ENCODE measurements at places on chromosomes 11 and 22. TPM values are rescaled to one million over a fixed set of nuclear protein-coding genes. Genes with fewer than 3 reads are reported as not detected.

DNA sequence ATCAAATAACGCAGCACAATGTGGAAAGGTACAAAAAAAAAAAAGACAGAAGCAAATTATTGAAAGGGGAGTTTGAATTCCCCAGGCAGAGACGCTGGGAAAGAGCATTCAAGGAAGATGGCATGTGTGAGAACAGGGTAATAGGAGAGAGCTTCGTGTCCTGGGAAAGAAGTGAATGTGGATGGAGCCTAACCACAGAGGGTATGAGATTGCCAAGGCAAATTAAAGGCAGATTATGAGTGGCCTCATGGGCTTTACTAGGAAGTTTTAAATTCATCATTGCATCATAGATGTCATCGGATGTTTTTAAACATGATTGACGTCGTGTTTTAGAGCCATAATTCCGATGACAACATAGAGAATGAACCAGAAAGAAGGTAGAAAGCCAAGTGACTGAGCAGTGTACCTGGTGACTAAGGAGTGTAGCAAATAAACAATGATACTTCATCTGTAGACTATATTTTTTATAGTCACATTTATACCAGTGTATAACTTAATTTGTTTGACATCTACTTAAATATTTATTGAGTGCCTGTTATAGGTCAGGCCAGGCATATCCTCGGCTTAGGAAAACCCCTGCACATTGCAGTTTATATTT lies 151.4 kb downstream of the MSANTD4 start:
- DNase-seq, result no peak

DNA sequence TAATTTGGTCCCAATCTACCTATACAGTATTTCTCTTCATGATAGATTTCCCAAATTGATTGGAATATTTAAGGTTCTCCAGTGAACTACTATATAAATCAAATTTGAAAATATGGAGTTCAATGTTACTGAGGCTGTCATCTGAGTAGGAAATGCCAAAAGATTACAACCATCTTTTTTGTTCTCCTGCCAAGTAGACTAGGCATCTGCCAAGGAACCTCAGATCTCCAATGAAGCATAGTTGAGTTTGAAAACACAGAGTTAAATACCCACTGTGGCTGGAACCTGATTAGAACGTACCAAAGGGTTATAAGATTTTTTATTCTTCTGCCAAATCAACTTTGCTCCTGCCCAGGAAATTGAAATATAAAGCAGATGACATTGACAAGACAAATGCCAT lies 330.9 kb downstream of the CNTN5 start:
- DNase-seq, result no peak

DNA sequence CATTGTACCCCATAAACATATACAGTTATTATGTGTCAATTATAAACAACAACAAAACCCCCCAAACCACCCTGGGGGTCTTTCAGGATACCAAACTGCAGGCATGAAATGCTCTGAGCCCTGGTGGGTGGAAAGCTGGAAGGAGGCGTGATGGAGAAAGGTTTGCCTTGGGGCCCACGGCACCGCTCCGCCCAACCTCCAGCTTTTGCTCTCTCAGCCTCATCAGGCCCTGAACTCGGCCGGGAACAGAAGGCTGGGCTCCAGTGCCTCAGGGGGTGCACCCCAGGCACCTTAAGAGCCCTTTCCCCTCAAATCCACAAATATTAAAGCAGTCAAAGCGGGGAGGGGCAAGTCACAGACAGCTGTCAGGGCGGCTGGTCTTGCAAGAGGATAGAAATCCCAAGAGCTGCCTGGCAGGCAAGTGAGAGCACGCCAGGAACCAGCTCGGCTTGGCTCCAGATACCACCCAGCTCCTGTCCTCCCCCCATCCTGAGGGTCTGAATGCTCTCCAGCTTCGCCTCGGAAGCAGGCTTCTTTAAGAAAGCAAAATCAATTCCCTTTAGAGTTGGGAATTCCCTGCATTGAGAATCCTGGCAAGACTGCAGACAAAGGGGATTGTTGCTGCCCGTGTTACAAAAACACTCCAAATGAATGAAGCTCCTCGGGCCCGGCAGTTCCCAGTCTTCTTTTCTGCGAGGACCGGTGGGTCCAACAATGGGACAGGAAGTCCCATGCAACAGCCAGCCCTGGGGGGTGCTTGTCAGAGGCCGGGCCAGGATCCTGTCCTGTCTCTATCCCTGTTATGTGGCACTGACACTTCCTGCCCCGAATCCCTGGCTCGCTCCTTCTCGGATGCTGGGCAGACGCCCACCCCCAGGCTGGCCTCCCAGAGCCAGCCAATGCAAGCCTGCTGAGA lies 80.8 kb downstream of the NAT10 start:
- peak; percentile 28 for DNase-seq

Gene UPK2
- not detected for total RNA-seq

Gene OR56A1
- total RNA-seq, result not detected

Gene OR56A5
- total RNA-seq, result not detected

Gene CCDC116
- 0.25 TPM for total RNA-seq

DNA sequence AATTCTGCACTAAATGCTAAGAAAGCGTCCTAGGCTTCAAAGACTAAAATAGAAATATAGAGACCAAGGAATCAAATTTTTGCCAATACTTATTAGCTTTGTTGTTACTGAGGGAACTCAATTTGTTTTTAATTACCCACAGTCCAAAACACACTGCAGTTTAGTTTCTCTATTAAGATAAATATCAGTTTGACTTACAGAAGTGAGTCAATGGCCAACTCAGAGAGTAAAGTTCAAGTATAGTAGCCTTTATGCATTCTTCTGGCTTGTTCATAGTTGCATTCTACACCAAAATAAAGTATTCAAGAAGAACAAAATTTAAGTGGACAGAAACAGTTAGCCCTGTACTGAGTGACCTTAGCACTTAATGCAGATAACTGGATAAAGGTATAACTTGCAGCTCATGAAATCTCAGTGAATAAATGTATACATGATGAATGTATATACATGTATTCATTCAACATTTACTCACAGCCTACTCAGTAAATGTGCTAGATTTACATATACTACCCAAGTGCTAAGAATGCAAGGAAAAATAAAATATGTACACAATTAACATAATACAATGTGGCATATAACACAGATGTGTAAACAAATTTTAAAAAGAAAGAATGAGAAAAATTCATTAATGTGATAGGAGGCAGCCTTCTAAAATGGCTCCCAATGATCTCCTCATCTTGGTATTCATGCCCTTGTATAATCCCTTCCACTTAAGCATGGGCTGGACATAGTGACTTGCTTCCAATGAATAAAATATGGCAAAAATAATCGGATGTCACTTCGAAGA lies 9.7 kb upstream of the RNF141 start:
- DNase-seq, result peak; percentile 48

GRCh38 chr22:38012604-38013072 lies 28.3 kb upstream of the SOX10 start:
- DNase-seq, result peak; percentile 13

- no peak for DNase-seq
Observed at GRCh38 chr11:37907436-37908218, 1309.6 kb upstream of the RAG2 start.

GRCh38 chr11:20261526-20261925 lies 101.3 kb upstream of the DBX1 start:
- peak; percentile 8 for DNase-seq

DNA sequence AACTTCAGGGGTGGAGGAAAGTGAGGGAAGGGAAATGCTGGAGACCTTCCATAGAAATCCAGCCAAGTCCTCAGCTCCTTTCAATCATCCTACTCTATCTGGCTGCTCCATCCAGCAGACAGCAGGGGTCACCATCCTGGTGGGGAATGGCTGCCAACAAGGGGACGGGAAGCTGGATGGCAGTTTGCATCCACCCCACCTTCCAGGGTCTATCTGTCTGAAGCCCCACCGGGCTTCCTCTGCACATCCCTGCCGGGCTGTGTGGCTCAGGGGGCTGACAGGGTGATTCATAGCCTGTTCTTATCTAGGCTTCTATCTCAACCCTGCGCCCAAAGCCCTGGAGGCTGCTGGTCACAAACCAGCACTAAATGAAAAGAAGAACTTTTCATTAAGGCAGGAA lies 1.1 kb downstream of the SYTL2 start:
- DNase-seq, result no peak

Gene YDJC
- 14.6 TPM for total RNA-seq

Gene DENND5A
- total RNA-seq, result 75.8 TPM

DNA sequence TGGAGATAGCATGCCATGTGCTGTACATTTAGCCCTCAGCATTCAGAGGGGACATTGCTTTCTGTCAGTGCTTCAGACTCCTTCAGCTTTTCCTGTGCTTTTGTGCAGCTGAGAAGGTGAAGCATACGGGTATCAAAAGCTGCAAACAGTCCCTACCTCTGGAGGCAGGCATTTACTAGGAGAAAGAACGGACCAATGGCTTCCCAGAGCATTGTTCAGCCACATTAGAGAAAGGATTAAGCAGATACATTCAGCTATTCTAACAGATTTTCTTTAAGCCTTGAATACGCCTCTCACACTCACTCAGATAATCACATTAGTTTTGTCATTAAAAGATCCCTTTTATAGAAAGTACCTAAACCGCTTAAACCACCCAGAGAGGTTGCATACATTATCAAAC lies 80.7 kb upstream of the FAM181B start:
- no peak for DNase-seq

GRCh38 chr22:45758603-45759002 lies 87.0 kb downstream of the ATXN10 start:
- no peak for DNase-seq

Gene ENTHD1
- total RNA-seq, result not detected

GRCh38 chr11:10954184-10954583 lies 96.3 kb upstream of the ZBED5 start:
- no peak for DNase-seq

GRCh38 chr22:38083931-38084631 lies at the start of gene SLC16A8:
SLC16A8 (minus strand) TSS chr22:38084184; CDS start chr22:38082873, 1,311 bp downstream.
- no peak for DNase-seq

DNA sequence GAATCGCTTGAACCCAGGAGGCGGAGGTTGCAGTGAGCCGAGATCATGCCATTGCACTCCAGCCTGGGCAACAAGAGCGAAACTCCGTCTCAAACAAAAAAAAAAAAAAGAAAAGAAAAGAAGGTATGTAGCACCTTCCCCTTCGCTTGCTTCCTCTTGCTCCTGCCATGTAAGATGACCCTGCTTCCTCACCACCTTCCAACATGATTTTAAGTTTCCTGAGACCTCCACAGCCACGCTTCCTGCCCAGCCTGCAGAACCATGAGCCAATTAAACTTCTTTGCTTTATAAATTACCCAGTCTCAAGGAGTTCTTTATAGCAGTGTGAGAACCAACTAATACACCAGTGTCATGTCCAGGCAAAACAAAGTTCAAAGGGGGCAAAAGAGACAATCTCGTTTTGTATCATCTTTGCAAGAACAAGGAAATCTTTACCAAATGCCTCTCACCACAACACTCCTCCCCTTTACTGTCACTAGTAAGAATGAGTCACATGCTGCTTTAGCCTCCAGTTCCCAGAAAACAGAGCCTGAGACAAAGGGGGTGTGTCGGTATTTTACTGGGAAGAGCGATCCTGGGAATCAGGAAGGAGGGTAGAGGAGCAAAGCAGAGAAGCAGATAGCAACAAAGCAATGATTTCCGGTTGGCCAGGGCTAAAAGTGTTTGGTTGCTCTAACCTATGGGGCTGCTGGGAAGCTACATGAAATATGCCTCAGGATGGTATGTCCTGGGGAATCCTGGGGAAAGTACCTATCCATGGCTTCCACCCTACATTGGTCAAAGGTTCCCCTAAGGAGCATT lies 10.5 kb upstream of the MCHR1 start:
- peak; percentile 91 for DNase-seq

Gene GRIK4
- not detected for total RNA-seq

Gene OSBP2
- 1.3 TPM for total RNA-seq

Gene MIF
- total RNA-seq, result 160 TPM

GRCh38 chr11:95084509-95084908 lies 5.1 kb upstream of the ENDOD1 start:
- peak; percentile 30 for DNase-seq

Gene SLC35F2
- total RNA-seq, result 9.9 TPM

DNA sequence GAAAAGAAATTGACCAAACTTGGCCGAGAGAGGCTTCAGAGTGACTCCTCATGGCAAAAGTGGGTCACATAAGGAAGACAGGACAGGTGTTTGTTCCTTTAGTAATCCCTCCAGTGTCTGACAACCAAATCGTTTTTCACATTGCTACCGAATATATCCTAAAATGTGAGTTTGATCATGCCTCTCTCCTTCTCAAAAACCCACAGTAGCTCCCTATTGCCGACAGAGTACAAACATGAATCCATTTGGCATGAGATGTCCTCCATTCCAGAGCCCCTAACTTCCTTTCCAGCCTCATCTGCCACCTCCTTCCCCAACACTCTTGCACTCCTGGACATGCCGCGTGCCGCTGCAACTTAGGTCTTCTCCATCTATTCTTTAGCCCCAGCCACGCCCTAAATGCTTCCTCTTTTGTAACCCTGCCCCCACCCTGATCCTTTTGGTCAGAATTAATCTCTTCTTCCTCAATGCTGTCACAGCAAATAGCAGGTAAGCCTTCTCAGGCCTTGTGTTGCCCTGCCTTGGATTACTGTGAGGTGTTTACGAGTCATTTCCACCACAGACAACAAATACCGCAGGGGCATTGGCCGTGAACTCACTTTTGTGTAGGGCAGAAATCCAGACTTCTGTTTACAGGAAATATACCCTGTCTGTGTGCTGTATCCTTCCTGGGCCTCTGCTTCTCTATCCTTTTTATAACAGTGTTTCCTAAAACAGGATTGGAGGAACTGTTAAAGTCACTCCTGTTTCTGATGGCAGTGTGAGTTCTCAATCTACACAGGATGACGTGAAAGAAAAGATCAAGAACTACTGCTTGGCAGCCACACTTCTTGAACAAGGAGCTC lies 66.0 kb upstream of the FTH1 start:
- no peak for DNase-seq

DNA sequence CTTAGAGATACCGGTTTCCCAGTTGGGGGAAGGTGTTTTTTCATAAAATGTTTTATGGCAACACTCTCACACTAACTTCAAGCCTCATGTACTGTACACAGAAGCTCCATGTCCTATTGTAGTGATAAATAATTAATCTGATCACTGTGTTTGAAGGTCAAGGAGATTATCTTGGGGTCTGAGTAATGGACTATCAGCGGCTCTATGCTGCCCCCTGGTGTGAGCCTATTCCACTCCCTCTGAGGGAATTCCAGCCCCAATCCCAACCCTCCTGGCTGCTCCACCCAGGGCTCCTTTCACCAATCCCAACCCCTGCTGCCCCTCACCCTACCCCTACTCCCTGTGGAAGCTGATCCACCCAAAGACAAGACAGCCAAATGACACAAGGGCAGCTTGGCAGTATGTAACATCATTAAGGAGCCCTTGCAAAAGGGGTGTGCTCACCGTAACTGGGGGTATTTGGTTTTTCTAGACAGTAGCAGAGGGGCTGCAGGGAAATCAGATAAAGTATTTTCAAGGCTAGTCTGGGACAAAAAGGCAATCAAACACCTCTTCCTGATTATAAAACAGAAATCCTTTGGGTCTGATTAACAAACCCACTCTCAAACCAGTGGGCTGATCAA lies 22.3 kb downstream of the HPS4 start:
- peak; percentile 59 for DNase-seq

GRCh38 chr11:3866836-3867208 lies 11.4 kb downstream of the STIM1 start:
- no peak for DNase-seq

DNA sequence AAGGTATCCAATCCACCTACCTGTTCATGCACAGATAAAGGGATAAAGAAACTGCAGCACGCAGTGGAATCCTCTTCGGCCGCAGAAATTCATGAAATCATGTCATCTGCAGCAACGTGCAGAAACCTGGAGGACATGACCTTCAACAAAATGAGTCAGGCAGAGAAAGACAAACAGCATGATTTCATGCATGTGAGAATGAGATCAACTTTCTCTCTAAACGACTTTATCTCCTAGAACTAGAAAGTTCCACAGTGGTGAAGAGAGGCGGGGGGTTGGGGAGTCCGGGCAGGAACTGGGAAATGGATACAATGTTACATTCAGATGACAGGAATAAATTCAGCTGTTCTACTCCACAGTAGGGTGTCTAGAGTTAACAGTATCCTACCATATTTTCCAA lies 9.9 kb downstream of the RGL4 start:
- no peak for DNase-seq
